EL (cell line): ENCODE measurements at places on chromosomes 12 and 14.

DNA sequence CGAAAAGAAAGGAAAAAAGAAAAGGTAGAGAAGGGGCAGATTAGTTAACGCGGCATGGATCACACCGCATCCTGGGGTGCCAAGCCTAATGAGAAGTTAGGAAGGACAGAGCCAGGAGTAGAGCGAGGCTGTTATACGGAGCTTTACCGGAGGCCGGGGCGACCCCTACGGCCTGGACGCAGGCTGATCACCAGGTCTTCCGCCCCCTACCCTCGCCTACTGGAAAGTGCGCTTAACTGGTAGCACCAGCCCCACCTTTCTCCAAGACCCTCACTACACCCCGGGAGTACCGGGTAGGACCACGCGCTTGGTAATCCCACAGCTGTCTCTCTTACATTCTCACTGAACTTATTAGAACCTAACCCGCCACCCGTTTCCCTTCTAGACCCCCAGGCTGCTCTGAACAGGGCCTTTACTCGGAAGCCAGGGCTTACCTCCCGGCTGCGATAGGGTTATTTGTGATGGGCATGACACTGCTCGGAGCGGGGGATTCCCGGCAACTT lies 33.8 kb downstream of the WBP11 start:
- DNase-seq: no peak

GRCh38 chr12:3602488-3602887 lies 111.5 kb downstream of the PRMT8 start:
- DNase-seq: no peak

- peak; percentile 42 for DNase-seq
These were observed 182.3 kb downstream of the SYNE2 start for GRCh38 chr14:64035143-64035542.

- peak; percentile 64 for DNase-seq
These were observed 361.2 kb upstream of the PDE3A start for GRCh38 chr12:20006871-20007730.

- DNase-seq: peak; percentile 43
These were observed 1122.6 kb downstream of the FLRT2 start for GRCh38 chr14:86652526-86652925.

DNA sequence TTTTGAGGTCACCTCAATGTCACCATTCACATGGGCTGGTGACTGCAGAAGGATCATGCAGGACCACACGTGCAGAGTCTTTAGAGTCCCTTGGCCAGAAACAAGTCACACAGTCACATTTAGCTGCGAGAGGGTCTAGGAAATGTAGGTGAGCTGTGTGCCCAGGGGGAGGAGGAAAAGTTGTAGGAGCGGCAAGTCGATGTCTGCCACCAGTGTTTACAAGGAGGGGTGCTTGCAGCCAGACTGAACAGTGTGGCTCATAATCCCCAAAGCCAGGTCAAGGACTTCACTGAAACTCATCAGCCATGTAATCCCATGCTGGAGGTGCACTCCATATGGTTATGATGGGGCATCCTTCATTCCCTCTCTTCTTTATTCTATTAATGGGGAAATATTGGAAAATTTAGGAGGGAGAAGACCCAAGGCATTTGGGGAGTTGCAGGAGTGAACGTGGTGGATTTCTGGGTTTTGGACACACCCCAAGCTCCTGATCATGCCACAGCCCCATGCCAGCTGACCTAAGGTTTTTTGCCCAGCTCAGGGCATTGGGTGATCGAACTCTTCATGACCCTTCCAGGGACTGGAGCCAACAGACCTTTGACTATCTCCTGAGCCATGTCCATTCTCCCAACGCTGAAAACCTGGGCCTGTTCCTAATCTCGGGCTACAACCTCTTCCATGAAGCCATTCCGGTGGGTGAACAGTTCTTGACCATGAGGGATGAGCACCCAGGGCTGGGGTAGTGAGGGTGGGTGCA lies 7.2 kb downstream of the DAO start:
- no peak for DNase-seq

DNA sequence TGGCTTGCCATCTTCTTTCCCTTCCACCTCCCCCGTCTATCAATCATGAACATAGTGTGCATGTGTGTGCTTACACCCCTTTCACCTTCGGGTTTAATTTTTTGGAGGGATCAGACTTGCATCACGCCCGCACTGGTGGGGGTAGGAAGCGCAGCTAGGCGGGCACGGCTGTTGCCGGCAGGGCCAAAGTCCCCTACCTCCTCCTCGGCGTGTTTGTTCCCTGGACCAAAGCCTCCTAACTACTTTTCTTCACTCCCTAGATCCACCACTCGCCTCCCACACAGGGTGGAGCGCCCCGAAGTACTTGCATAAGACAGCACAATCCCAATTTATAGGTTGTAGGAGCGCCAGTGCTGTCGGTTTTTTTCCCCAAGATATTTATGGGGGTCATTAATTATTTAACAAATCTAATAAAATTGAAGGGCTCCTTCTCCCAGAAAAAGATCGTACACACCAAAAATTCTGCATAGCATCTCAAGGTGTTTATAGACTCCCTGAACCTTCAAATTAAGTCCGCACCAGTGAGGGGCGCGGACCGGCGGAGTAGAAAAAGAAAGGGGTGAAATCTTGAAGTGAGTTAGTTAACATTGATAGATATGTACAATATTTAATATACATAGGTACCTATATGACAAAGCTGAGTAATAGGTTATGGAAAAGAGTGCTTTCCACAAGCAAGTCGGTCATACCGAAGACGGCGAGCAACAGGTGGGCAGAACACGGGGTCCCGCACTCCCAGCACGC lies 717 bp downstream of the PKP2 start:
- DNase-seq: no peak

DNA sequence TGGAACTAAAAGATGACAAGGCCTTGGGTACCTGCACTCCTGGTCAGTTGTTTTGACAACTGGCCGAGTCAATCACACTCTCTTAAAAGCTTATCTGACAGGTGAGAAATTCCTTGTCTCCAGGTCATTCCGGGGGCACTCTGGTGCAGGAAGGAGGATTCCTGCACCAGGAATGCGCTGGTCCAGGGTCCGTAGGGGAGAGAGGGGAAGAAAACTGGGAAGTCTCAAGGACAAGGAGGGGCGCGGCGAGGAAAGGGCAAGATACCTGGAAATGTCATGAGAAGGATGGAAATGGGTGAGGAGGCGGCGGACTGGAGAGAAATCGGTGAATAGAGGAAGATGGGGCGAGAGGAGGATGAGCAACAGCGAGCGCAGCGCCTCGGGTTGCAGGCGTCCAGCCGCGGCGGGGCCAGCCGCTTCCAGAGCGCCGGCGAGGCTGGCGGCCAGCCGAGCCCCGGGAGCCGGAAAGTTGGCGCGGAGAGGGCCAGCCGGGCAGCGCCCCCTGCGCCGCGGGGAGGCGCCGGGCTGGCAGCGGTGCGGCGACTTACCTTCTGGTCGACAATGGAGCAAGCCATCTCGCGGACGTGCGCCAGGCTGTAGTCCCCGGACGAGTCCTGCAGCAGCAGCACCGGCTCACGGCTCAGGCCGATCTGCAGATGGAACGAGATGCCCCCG lies 809 bp downstream of the PRKD1 start:
- peak; percentile 64 for DNase-seq

GRCh38 chr14:59566296-59566695 lies 10.3 kb downstream of the CCDC175 start:
- DNase-seq: no peak

- no peak for DNase-seq
These were observed 49.9 kb downstream of the TSPAN8 start for GRCh38 chr12:71107936-71108335.

DNA sequence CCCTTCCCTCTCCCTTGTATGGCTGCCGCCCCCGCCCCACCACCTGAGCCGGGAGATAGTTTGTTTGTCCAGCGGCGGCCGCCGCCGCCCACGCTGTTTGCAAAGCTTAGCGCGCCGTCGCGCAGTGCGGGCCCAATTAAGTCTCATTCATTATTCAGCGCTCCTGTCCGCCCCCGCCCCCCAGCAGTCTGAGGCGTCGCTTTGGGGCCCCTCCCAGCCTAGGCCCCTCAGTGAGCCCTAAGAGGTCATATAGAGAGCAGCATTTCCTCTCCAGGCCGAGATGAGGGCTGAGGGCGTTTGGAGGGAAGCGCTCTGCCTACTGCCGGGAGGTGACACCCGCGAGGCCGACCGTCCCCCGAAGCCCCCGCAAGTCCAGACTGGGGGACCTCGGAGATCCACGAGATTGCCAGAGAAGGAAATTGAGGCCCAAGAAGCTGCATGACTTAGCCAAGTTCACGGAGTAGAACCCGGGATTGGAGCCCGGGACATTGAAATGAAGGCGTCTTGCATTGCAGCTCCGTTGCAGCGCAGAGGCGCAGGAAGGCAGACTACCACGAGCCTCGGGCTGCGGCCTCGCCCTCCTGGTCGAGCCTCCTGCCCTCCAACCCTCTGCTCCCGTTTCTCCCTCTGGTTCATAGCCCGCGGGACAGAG lies at the start of gene DNAJC22:
DNAJC22 (plus strand) TSS at position 230 of the 652 bp plus-strand sequence. CDS start 1,985 bp downstream, outside the sequence.
- no peak for DNase-seq

- DNase-seq: no peak
These were observed 17.2 kb upstream of the TPCN1 start for GRCh38 chr12:113203852-113204760.

- peak; percentile 37 for DNase-seq
These were observed 35.6 kb downstream of the KRT76 start for GRCh38 chr12:52741375-52742195.

DNA sequence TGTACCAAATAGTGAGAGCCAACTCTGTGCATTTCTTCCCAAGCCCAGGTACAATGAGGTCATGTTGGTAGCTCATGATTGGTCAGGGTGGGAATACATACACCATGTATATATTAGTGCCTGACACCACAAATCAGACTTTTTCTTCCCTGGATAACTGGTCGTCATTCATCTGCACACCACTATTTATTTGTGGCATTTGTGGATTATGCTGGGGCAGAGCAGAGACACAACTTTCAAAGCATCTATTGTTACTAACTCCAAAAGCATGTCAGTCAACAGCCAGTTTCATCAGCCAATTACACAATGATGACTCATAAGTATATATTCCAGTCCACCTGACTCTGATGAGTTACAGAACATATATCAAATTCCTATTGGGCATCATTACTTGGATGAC lies 181.7 kb downstream of the ADAMTS20 start:
- peak; percentile 60 for DNase-seq

- peak; percentile 30 for DNase-seq
These were observed 101.9 kb downstream of the SLC8A3 start for GRCh38 chr14:70086685-70087379.

DNA sequence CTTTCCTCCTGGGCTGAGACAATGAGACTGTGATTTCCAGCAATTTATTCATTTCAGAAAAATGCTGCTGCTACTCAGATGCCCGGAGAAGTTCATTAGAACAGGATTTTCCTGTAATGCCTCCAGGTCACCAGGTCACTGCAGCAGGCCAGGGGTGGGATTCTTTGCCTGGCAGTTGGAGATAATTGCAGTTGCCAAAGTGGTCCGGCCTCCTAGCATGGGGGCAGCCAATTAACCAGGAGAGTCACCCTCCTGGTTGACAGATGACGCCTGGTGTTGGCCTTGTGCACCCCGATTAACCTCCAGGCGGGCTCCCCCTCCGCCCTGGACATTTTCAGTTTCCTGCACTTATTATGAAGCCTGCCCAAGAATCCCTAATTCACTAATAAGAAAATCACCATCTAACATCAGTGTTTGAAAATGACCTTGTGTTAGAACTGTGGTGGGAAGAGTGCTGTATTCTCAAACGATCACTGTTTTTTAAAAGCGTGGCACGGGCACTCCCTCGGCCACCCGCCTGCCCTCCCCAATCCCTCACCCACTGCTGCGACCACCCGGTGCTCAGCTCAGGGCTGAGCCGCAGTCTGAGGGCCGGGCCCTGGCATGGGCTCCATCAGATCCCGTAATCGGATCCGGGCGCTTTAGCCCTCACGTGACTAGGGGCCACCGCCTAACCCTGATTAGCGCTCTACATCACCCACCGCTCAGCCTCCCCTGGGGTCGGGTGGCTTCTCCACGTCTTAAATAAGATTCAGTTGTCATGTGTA lies 12.9 kb downstream of the RIMBP2 start:
- DNase-seq: no peak

DNA sequence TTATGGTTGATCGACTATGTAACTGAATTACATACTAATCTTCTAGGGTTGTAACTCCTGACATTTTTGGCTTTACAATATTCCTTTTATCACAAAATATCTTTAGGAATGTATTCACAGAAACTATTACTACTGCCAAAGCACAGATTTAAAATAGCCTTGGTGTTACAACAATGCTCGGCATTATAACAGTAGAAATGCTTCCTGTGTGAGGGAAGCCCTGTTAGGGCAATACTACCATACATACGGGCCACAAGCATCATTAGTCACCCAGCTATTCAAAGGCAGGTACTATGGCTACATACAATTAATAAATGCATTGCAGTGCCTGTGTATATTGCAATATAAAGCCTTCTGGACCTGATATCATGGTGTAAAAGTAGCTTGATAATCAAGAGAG lies 517.8 kb downstream of the C12orf50 start:
- DNase-seq: no peak

DNA sequence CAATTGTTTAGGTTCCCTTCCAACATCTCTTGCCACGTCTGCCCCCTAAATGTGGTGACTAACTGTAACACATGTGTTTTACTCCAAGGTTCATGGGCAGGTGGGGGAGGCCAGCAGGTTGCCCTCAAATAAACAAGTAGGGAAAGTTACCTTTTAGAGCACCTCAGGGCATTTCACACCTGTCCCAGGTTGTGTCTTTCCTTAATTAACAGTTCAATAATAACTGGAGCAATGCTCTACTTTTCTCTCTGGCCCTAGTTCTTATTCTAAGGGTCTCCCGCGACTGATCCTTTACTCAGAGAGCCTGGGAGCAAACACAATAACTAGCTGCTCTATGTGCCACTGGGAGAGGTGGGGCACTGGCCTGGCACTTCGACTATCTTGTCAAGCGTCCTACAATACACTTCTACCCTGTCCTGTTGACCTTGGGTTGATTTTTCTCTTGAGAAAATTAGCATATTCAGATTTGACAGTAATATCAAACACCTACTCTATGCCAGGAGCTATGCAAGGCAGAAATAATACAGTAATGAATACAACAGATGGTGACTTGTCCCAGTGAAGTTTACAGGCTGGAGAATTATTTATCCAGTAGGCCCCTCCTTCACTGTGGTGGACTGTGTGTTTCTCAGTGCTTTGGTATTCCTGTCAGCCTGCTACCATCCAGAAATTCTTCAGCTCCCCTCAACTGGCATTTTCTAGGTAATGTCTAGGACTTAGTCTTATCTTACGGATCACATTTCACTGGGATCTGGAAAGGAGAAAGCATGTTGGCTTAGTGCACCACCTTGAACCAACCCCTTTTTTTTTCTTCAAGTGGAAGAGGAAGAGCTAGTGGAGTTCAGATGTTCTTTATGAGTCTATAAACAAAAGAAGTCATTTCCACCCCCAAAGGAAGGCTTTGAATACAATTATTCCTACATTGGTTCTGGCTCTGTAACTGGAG lies 202.6 kb downstream of the CRADD start:
- peak; percentile 86 for DNase-seq

- peak; percentile 50 for DNase-seq
These were observed 58.2 kb downstream of the DICER1 start for GRCh38 chr14:95098984-95099599.

GRCh38 chr14:105303949-105304348 lies 3.1 kb upstream of the BRF1 start:
- no peak for DNase-seq
